Naive thymus-derived CD8-positive, alpha-beta T cell (primary cell): ENCODE measurements at places on chromosomes 3 and 15. TPM values are rescaled to one million over a fixed set of nuclear protein-coding genes. Genes with fewer than 3 reads are reported as not detected.

The CSPG4 gene
- not detected for polyA plus RNA-seq

DNA sequence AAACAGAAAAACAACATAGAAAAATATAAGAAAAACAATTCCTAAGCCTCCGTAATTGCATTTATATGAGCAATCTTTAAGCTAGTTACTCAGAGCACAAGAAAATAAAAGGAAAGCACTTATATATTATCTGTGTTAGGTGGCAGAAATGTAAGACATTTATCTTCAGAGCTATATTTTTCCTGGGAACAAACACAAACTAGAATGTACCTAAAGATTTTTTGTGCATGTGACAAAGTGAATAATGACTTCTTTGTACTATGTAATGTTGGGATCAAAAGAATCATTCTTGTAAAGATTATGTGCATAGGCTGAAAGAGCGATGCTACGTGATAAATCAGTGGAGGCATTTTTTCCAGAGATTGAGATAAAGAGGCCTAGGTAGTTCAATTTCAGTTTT, 111.3 kb upstream of the GMNC start:
- no peak overlapping the region for H3K4me3 ChIP-seq
- no peak overlapping the region for H3K27ac ChIP-seq
- no peaks in the 10 kb centered on the region for H3K36me3 ChIP-seq
- H3K4me1 ChIP-seq, result no peaks in the 10 kb centered on the region
- no peaks in the 10 kb centered on the region for H3K27me3 ChIP-seq

The FAM174B gene
- polyA plus RNA-seq, result 6.0 TPM

GRCh38 chr15:76164602-76165001, 104.8 kb downstream of the TMEM266 start:
- H3K36me3 ChIP-seq, result no peaks in the 10 kb centered on the region
- peaks cover 4% of the 10 kb centered on the region for H3K27me3 ChIP-seq
- H3K4me1 ChIP-seq, result peaks cover 2% of the 10 kb centered on the region
- no peak overlapping the region for H3K27ac ChIP-seq

GRCh38 chr3:78642226-78643035, 1125.4 kb downstream of the ROBO1 start:
- H3K36me3 ChIP-seq, result no peaks in the 10 kb centered on the region
- H3K27me3 ChIP-seq, result no peaks in the 10 kb centered on the region
- no peak for DNase-seq
- no peak overlapping the region for H3K27ac ChIP-seq
- H3K4me1 ChIP-seq, result no peaks in the 10 kb centered on the region
